ENCODE measurements at places on chromosomes 4 and X.

DNA sequence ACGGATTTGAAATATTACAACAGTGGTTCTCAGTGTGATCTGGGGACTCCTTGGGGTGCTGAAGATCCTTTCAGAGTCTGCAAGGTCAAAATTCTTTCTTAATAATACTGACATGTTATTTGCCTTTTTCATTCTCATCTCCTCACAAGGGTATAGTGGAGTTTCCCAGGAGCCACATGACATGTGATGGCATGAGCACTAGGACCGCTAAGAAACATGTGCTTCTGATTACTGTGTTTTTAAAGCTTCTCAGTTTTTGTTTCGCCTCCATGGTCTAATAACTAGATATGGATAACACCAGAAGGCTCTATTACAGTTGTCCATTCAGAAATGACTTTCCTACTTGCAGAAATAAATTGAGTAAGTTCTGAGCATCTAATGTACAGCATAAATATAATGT, 156.1 kb downstream of the RAB28 start:
- DNase-seq, result no peak

GRCh38 chrX:18574591-18574990, 97.3 kb downstream of the RS1 start:
- no peak for DNase-seq

GRCh38 chr4:110532901-110533589, 57.1 kb downstream of the ENPEP start:
- no peak for DNase-seq

GRCh38 chr4:48119646-48120045, 14.4 kb downstream of the TXK start:
- no peak for DNase-seq

DNA sequence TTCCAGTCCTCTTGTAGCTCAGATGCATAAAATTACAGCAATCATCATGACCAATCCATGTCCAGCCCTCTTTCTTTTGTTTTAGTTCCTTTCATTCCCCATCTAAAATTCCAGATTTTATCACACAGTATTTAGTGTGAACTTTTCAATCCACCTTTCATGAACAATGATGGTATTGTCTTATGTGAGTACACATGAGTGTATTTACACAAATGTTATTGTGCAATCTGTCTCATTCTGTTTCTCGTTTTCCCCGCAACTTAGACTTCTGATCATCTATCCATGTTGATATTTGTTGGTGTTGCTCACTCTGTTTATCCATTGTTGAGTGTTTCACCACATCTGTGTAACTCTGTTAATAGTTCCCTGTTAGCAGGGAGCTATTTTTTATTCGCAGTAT, 9.4 kb upstream of the RASGEF1B start:
- DNase-seq, result no peak

- DNase-seq, result no peak
Observed at GRCh38 chrX:32592786-32593185, 618.6 kb downstream of the DMD start.

DNA sequence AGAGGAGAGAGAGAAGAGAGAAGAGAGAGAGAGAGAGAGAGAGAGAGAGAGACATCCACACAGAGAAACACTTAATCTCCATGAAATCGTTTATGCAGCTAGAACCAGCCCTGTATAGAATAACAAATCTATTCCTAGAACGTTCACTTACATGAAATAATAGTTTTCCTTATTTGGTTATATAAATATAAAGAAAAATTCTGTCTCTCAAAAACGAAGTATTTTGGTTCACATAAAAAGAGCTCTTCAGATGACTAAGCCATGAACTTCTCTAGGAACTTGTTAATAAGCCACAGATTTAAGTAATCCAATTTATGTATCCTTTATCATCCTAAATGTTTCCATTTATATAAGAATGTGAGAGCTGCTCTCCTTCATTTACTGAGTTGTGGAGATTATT, 1315.1 kb upstream of the PCDH7 start:
- no peak for DNase-seq

DNA sequence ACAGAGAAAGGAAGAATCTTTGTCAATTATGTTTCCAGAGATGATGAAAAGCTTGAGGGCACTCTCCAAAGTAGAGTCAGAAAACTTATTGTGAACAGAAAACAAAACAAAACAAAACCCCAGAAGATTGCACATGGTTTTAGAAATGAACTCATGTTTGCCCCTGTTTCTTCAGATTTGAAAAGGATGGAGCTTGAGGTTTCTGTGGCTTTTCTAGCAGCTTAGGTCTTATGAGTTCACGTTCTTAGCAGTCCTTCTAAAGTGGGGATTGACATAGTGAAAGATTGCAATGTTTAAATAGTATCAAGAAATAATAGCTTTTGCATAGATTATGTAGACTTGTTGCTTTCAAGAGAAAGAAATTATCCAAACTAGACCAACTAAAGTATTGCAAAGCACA, 421.8 kb downstream of the GBA3 start:
- no peak for DNase-seq

- no peak for DNase-seq
Observed at GRCh38 chrX:115400960-115401359, 111.4 kb downstream of the LUZP4 start.

DNA sequence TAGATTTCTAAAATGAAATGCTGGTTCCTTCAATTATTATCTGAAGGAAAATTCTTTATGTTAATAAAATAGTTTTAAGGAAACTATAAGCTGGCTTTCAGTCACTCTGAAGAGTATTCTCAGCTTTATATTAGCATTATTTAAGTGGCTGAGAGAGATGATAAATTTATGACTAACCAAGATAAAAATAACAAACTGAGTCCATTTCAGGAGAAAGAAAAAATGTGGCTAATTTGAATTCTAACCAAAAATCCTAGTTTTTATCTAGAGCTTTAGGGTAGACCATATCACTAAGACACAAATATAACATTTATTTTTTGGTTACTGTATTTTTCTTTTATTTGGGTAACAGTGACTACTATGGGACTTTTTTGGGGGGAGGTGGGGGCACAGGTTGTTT, 59.4 kb upstream of the NAP1L5 start:
- no peak for DNase-seq

GRCh38 chr4:151921811-151922210, 161.0 kb upstream of the GATB start:
- no peak for DNase-seq

All from progenitor cell of endocrine pancreas (in vitro differentiated cells).